Activated T-helper 1 cell treated with anti-CD3 and anti-CD28 coated beads, Interleukin-2, amount 50 U/mL, for 16 hours (primary cell): ENCODE measurements at places on chromosomes 1 and 21.

DNA sequence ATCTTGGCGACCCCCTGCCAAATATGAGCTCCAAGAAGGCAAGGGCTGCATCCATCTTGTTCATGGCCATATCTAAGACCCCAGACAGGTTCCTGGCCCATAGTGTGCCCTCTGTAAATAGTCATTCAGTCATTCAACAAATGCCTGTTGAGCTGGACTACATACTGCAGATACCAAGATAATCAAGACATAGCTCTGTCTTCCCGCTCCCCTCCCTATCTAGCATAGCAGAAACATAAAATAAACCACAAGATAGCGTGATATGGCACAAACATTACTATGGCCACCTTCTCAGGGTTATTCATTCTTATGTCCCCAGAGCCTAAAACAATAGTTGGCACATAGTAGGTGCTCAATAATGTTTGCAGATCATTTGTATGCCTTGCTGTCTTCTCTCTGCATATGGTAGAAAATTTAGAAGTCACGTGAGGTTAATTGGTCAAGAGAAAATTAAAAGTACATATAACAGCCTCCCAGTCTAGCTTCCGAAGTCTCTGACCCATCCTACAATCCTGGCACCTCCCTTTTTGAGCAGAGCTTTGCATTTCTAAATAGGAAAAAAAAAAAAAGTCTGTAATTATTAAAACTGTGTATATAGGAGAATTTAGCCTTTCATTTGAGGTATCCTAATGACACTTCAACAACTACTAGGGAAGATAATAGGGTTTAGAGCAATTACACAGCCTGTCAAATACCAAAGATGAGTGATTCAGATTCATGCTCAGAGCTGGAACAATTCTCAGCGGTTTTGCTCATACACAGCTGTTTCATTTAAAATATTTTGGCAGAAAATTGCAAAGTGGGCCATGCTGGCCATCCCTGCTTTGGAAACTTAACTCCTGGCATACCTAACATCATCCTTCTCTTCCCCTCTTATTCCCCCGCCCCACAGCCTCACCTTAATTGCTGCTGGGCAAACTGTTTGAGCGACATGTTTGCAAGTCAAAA, 219.0 kb downstream of the KAZN start:
- DNase-seq: no peak

DNA sequence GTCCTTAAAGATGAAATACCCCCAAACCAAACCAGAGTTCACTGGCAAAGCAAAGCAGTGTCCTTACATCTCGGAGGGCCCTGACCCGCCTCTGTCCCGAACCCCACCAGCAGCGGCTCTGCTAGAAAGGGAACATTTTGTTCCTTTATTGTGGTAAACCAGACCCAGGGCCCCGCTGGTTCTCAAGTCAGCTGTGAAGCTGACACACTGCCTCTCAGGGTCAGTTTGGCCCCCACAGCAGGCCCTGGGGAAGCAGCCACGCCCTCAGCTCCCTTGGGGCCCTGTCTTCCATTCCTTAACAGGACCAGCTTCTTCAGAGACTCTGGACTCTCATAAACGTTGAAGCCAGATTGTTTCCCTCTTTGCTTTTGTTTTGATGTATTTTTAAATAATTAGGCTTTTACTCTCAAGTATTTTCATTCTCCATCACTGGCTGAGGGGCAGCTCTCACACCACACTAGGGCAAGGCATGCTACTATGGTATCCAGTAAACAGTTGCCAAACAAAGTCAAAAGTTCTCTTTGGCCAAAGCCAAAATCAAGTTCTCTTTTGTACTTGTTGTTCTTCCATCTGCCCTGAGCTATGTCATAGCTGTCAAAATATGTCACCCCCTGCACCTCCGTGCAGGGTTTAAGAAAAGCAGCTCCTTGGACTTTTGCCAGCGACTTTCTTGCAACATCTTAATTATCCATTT, 61.1 kb upstream of the ANGPTL1 start:
- DNase-seq: no peak

GRCh38 chr1:112998592-112999235, 42.7 kb upstream of the SLC16A1 start:
- DNase-seq: no peak

GRCh38 chr1:220783453-220783852, 3.3 kb upstream of the MTARC1 start:
- DNase-seq: no peak
